Stimulated activated CD4-positive, alpha-beta T cell treated with anti-CD3 and anti-CD28 coated beads, TNF-alpha, amount 100 ng/mL, for 24 hours (primary cell): ENCODE measurements at places on chromosomes 16 and 17.

- DNase-seq: no peak
Measured at GRCh38 chr16:72468582-72468981, 296.6 kb upstream of the PMFBP1 start.

- DNase-seq: no peak
Measured at GRCh38 chr17:67990909-67991308, 5.4 kb downstream of the C17orf58 start.

GRCh38 chr16:67860589-67861398, 12.1 kb upstream of the EDC4 start:
- DNase-seq: no peak

DNA sequence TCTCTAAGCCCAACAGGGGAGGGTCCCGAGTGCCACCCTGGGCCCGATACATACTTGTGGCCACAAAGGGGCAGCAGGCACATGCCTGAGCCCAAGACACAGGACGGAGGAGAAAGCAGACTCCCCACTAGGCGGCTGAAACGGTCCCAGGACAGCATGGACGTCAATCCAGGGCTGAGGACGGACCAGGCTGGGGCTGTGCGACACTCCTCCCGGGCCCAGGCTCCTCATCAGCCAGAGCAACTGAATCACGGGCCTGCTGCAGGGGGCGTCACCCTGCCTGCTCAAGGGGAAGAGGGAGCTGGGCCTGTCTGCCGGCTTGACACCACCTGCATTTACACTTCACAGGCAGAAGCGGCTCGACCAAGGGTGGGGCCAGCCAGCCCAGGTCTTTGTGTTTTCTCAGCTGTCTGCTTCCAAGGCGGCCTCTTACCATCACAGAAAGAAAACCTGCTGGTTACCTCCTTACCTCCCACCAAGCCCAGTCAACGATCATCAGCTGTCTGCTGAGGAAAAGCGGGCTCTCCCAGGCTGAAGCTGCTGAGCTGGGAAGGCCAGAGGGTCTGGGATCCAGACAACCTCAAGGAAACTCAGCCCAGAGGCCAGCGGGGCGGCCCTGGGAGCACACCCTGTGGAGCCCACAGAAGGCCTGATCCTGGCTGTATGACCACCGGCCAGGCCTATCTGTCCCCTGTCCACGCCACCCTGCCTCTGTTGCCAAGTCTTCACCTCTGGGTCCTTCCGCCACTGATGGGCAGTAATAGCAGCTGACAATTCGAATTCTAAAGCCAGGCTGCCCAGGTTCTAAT, 26.4 kb downstream of the KIFC3 start:
- DNase-seq: no peak

- no peak for DNase-seq
Measured at GRCh38 chr17:48973806-48974205, 5.4 kb upstream of the GIP start.

- no peak for DNase-seq
Measured at GRCh38 chr17:35374766-35375344, 1.4 kb upstream of the SLFN11 start.

- no peak for DNase-seq
Measured at GRCh38 chr16:89293276-89294143, 76.0 kb downstream of the ZNF778 start.

DNA sequence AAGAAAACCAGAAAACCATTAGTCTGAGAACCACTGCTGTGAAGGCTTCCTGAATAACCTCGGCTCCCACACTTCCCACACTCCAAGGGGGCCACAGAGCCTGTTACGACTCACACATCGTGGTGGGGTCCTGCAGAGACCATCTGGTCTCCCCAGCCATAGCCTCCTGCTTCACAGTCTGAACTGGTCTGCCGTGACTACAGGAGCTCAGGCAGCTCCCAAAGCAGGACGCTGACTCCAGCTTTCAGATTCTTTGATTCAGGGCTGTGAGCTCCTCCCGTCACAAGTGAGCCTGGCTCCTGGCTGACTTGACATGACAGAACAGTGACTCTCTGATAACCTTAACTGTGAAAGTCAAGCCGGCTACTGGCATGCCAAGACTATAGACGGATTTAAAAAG, 37.8 kb downstream of the CYB5D2 start:
- DNase-seq: no peak

GRCh38 chr17:32331243-32332040, 10.5 kb downstream of the C17orf75 start:
- DNase-seq: no peak

DNA sequence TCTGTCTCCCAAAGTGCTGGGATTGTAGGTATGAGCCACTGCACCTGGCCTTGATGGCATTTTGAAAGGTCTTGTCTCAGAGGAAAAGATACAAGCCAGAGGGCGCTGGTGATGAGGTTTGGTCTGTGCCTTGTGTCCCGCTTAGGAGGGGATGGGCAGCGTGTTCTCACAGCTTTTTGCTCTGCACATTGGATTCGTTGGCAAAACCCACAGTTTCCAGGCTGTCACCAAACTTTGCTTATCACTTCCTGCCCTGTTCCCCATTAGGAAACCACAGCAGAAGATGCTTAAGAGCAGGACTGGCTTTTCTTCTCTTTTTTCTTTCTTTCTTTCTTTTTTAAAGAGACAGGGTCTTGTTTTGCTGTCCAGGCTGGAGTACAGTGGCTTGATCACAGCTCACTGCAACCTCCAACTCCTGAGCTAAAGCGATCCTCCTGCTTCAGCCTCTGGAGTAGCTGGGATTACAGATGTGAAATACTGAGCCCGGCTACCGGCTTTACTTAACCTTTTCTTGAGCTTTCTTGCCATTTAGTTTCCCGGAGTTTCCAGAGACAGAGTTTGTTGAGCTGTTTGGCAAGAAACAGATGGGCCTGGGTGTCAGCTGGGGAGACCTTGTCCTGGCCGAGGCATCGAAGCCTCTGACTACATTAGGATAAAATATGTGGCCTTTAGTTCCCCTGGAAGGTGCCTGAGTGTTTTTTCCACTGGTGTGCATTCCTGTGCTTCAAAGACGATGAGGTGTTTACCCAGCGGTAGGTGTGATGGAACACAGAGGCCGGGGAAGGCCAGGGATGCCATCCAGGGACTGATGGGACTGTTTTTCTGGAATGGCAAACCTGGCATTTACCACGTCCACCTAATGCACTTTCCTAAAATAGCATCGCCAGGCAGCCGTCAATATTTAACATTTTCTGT, 112.9 kb downstream of the ABCC1 start:
- no peak for DNase-seq
